ENCODE measurements at places on chromosomes 7 and 10. TPM values are rescaled to one million over a fixed set of nuclear protein-coding genes. Genes with fewer than 3 reads are reported as not detected.
A peak's percentile ranks its signal among the peaks of the same experiment; 100 is the strongest.

DNA sequence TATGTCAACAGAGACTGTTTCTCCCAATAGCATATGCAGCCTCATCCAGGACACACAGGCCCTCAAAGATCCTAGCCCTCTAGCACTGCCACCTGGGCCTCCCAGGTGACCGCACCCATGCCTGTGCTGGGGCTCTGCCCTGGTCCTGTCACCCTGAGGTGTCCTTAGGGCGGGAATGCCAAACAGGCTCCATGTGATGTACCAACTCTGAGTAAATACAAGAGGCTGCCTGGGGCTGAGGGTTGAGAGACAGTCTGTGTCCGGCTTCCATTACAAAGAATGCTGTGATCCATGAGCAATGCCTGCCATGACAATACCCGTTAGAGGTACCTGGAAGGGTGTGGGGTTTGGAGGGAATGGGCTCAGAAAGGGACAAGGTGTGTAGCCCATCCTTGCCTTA lies 83.0 kb upstream of the KAT6B start:
- DNase-seq, result no peak

GRCh38 chr10:54081950-54082349 lies 719.1 kb downstream of the PCDH15 start:
- no peak for DNase-seq

GRCh38 chr7:35250941-35251340 lies 3.0 kb downstream of the TBX20 start:
- no peak for DNase-seq

DNA sequence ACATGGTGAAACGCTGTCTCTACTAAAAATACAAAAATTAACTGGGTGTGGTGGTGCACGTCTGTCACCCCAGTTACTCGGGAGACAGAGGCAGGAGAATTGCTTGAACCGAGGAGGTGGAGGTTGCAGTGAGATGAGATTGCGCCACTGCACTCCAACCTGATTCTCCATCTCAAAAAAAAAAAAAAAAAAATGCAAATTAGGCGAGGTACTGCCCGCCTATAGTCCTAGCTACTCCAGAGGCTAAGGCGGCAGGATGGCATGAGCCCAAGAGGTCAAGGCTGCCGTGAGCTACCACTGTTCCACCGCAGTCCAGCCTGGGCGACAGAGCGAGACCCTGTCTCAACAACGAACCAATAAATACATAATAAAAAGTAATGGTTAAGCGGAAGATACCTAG lies 1.1 kb upstream of the EIF4H start:
- DNase-seq, result no peak

- peak; percentile 99 for DNase-seq
These were observed 457.6 kb upstream of the KLF6 start for GRCh38 chr10:4242561-4243035.

- DNase-seq, result no peak
These were observed 502.8 kb downstream of the SORCS1 start for GRCh38 chr10:106661767-106662140.

GRCh38 chr7:122289426-122289825 lies 15.1 kb downstream of the FEZF1 start:
- no peak for DNase-seq

DNA sequence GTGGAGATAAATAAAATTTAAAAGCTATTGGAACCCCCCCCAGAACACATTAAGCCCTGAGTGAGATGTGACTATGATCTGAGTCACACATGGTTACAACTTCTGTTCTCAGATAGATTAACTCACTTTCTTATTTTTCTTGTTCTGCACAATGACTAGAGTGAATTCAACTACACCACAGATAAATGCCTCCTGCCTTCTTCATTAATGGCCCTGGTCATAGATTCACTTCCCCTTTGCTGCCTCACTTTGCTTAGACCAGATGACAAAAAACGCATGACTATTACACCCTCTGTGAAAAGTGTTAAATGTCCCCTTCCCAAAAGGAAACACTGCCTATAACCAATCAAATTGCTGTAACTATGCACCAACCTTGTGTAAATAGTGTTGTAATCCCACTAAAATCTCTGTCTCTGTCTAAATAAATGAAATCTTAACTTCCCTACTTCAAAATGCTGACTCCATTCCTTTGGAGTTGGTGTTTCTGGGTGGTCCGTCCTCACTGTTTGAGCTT lies 49.4 kb downstream of the AKR1D1 start:
- DNase-seq, result peak; percentile 66

GRCh38 chr10:86226781-86227201 lies 139.8 kb downstream of the GRID1 start:
- no peak for DNase-seq

DNA sequence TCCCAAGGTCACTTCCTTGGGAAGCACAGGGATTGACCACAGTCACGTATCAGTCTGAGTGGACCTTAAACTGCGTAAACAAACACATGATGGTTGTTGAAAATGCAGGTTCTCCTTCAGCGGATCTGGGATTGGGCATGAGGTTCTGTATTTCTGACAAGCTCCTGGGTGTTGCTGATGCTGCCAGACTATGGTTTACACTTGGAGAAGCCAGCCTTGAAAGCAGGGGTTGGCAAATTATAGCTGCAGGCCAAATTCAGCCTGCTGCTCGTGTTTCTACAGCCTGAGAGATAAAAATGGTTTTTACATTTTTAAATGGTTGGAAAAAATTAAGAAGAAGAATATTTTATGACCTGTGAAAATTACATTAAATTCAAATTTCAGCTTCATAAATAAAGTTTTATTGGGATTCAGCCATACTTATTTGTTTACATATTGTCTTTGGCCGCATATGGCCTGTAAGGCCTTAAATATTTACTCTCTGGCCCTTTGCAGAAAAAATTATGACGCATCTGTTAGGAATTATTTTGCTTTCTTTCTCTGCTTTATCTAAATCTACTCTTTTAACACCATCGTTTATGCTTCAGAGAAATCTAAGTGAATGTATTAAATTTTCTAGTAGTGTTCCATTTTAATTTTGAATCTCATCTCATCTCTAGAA lies 109.6 kb downstream of the SH2D4B start:
- DNase-seq, result no peak

- DNase-seq, result no peak
These were observed 518 bp upstream of the COMMD3 start for GRCh38 chr10:22315455-22316285.

DNA sequence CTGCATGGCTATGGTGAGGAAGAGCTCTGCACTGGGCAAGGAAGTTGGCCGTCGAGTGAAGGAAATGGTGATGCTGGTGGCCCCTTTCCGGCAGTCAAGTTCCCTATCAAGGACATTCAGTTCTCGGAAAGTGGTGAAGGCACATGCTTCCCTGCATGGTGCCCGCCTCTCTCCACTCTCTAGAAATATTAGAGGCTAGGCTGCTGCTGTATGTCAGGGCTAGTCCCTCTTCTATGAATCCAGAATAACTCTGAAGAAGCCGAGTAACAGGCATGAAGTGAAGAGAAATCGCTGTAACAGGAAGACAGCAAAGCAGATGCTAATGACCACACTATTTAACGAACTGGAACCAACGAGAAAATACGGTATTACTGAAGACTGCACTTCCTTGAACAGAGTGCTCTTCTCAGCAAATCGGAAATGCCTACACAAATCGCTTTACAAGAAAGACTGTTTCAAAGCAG lies 5.4 kb downstream of the IDI1 start:
- no peak for DNase-seq

DNA sequence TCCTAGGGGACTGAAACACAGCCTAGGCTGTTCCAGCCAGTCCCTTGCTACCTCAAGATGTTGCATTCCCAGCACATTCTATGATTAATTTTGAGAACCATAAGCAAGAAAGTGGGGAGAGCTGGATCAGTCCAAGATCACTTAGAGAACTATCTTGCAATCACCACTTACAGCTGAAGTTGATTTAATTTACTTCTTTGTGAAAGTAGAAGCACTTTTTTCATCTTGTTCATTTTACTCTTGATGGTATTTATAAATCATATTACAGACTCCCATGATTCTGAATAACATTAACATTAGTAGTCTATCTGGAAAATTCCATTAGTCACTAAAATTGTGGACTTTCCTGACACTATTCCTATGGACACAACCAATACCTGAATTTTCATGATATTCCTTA lies 118.5 kb downstream of the ETV1 start:
- DNase-seq, result no peak

- DNase-seq, result no peak
These were observed 21.8 kb downstream of the SLC13A4 start for GRCh38 chr7:135706038-135706742.

DNA sequence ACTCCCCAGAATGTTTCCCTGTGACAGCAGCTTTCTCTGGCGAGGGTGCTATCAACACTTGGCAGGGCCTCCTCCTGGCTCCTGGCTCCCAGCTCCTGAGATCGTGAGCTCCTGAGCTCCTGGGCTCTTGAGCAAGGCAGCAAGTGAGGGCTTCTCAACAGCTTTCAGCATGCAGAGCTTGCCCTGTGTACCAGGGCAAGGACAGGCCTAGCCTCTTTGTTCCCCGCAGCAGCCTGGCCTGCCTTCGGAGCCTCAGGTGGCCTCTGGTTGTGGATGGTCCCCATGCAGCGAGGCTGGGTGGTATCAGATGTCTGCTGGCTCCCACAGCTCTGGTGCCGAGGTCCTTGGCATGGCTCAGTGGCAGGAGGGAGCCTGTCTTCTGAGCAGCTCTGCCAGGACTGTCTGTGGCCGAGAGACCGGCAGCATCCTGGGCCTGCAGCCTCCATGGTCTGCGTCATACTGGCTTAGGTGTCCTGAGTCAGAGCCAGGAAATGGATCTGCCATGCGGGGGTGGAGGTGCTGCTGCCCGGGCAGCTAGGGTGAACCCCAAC lies 44.2 kb downstream of the ZMIZ1 start:
- peak; percentile 88 for DNase-seq

DNA sequence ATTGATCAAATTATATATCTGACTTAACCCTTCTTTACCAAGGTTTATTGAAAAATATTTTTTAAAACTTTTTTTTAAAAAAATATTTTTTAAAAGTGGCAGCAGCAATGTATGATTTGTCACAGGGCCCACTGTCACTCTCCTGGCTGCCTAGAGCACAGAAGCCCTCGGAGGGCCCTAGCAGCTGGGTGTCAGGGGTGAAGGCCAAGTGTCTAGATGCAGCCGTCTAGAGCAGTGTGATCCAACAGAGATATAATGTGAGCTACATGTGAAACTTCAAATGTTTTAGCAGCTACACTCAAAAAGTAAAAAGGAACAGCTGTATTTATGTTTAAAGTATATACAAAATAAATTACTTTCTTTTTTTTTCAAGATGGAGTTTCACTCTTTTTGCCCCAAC lies 112.7 kb downstream of the ARHGAP22 start:
- DNase-seq, result no peak

DNA sequence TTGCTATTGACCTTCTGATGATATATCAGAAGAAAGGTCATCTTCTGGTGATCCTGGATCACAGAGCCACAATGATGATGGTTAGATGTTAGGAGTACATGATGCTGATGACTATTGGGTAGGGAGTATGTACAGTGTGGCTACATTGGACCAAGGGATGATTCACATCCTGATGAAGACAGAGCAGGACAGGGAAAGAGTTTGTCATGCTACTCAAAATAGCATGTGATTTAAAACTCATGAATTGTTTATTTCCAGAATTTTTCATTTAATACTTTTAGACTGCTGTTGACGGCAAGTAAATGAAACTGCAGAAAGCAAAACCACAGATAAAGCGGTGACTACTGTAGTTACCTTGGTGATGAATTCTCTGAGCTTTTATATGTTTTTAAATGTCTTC lies 397.3 kb downstream of the PPP1R3A start:
- peak; percentile 8 for DNase-seq

DNA sequence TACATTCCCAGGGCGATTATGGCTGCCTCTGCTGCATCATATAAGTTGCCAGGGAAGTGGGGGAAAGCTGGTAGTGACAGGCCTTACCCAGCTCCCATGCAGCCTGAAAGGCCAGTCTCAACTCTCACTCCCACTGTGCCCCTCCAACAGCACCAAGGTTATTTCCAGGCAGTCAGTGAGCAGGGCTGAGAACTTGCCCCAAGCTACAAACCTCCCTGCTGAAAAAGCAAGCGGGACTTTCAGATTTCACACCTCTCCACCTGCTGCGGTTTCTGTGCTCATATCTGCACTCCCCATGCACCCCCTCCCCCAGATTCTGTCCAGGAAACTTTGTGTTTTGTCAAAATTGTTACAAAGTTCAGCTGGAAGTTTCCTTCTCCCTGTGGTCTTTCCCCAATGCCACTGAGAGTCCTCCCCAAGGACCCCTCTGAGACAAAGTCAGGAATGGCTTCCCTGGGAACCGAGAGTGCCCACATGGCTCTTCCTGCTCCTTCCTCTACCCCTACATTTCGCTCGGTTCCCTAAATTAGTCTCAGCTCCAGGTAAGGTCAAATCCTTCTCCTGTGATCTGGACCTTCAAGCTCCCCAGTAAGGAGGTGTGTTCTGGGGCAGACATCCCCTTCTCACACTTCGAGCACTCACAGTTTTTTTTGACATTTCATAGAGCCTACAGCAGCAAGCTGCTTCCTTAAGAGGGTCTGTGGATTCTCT lies 25.3 kb upstream of the WNT2 start:
- no peak for DNase-seq

GRCh38 chr7:82481499-82482097 lies 38.0 kb upstream of the CACNA2D1 start:
- DNase-seq, result peak; percentile 2

GRCh38 chr7:898460-898854 lies 22.1 kb downstream of the GET4 start:
- no peak for DNase-seq

GRCh38 chr10:74436523-74437170 lies 285.6 kb downstream of the ADK start:
- no peak for DNase-seq

DNA sequence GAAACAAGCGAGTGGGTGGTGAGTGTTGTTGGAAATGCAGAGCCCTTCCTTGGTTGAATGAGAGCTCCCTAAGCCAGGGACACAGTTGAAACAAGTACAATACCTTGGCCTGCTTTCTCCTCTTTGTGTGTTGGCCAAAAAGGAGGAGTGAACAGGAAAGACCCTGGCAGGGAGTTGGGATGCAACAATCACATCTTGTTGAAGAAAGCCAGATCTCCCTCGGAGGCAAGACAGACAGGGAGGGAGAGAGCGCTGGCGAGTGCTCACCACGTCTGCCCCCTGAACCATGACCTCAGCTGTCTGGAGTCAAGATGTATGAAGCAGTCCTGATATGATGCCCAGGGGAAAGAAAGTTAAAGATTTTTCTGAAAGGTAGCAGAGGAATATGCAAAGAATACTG lies 66.8 kb downstream of the ADAM12 start:
- DNase-seq, result no peak

DNA sequence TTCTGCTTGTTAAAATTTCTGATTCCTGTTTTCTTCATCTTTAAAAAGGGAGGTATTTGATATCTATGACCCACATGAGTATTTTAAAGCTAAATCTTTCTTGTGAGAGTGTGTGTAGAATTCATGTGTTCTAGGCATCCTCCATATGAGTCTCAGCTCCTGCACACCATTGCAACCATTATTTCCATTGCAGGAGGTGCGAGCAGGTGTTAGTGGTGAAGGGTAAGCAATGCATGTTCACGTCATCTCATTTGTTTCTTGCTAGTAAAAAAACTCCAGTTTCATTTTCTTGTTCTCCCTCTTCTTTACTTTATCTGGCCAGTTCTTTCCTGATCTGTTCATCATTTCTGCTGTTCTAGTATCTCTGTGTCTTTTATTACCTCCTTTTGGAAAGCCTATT lies 100.5 kb downstream of the ADRA2A start:
- no peak for DNase-seq

GRCh38 chr10:43965033-43965917 lies 316.6 kb upstream of the ZNF32 start:
- DNase-seq, result peak; percentile 94

- no peak for DNase-seq
These were observed 3.1 kb upstream of the ZNF12 start for GRCh38 chr7:6709808-6710207.

The LEP gene
- not detected for total RNA-seq

The ATG9B gene
- total RNA-seq, result 1.8 TPM

The SVOPL gene
- 0.34 TPM for total RNA-seq

The EGR2 gene
- total RNA-seq, result 12.1 TPM

The CPVL gene
- 22.2 TPM for total RNA-seq

The SPDYE11 gene
- not detected for total RNA-seq

All from astrocyte (in vitro differentiated cells and primary cell).